ENCODE measurements at places on chromosomes 7 and 10. TPM values are rescaled to one million over a fixed set of nuclear protein-coding genes. Genes with fewer than 3 reads are reported as not detected.

Gene TMEM270
- total RNA-seq, result not detected

DNA sequence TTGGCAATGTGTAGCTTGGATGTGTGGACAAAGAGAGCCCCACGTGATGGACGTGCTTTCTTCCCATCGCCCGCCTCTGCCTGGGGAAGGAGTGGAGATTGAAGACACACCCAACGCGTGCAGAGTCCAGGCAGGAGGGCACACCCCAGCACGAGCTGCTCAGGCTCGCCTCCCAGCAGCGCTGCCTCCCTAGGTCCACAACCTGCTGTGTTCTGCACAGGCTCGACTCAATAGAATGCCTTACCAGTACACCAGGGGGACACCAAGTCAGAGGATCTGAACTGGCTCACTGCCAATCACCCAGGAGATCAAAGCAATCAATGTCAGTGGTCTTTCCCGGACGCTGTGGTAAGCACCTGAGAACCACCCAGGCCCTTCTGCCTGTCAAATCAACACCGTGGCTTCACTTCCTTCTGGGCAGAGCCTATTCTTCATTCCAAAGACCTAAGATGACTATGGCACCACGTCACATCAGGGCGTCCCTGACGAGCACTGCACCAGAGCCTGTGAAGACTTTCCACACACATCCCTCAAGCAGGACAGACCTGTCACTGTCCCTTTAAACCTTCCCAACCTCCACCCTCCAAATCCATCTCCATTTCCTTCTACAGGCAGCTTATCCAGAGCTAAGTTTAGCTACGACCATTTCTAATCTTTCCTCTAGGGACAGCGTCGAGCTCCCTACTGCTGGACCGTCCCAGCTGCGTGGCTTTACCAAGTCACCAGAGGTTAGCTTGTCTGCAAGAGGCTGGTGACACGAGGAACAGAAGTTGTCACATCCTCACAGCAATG, 72.3 kb downstream of the AMZ1 start:
- DNase-seq, result peak; percentile 59

- no peak for DNase-seq
These were observed 100.8 kb downstream of the DNAJB6 start for GRCh38 chr7:157437519-157438061.

GRCh38 chr10:31130406-31130805, 98.7 kb upstream of the ZNF438 start:
- DNase-seq, result no peak

DNA sequence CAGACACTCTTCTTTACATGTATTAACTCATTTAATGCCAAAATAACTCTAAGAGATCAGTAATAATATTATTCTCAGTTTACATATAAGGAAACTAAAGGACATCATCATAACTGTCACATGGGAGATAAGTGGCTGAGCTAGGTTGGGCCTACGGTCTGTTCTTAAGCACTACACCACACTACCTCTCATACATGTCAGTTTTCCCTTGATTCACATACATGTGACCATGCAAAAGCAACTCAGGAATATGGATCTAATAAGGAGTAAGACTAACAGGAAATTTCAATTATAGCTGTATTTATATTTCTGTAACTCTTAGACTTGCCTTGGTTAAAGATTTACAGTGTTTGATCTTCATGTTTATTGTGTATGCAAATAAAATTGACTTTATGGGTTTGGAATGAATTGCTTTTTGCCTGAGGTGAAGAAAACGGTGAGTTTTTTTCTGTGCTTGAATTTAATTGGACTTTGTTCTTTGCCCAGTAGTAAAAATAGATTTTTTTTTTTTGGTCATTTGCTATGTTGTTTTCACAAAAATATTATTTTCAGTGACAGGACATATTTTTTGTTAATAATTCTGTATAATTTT, 69.7 kb downstream of the CYP51A1 start:
- DNase-seq, result no peak

- no peak for DNase-seq
These were observed 258.1 kb upstream of the IGFBP3 start for GRCh38 chr7:46179061-46179610.

Gene ZSCAN21
- 7.1 TPM for total RNA-seq

DNA sequence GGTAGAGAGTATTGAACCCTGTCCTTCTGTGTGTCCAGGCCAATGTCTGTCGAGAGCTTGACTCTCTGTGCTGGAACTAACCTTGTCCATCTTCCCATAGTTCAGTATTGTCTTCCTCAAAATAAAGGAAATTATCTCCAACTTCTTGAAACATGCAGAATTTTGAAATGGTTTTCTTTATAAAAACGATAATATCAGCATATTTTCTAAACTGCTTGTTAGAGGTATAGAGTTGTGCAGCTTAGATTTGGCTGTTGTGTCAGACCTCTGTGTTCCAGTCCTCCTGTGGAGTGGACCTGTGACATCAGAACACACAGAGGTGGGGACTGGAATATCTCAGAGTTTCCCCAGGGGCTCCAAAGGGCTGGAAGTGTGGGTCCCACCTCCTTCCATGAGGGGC, 22.2 kb upstream of the AKR1E2 start:
- no peak for DNase-seq

Gene AGMO
- not detected for total RNA-seq

GRCh38 chr10:123221418-123221817, 67.2 kb downstream of the BUB3 start:
- DNase-seq, result no peak

Gene LANCL2
- total RNA-seq, result 9.0 TPM

DNA sequence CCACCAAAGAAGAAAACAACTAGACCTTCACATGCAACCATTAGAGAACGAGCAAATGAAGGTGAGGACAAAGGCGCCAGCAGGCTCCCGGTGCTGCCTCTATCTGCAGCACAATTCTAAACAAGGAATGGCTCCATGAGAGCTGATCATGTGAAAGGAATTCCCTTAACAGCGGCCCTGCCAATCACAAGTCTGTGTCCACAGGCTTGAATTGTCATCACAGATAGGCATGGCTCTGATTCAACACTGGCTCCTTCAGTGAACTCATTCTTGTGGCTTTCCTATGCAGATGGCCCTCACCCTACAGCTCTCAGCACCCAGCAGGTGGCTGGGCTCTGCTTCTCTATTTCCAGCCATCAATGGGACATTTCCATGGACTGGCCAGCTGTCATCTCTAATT, 36.2 kb downstream of the LAMB1 start:
- DNase-seq, result no peak

DNA sequence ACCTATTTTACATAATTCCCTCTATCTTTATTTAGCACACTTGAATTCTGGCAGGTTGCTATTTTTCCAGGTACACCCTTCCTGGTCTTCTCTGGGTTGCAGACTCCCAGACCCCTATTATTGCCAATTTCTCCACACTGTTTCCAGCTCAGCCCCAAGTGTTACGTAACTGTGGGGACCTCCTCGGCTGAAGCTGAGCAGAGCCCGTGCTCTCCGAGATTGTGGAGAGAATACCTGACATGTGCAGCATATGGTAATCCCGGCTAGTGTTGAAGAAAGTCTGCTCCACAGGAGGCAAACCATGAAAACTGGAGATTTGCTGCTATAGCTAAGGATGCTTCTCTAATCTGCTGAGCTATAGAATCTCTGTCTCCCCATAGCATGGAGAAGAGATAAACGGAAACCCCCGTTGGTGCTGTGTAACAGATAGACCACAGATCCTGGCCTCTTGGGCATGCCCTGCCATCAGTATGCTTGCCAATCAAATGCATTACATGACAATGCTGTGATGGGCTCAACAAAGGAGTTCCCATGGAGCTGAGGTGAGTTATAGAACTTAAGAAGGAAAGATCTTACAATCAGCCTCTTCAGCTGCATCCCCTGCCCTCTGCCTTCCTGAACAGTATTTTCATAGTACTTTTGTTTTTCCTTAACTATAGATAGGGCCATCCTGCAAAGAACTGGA, 144.6 kb upstream of the AOAH start:
- DNase-seq, result no peak

Data from right cardiac atrium (tissue), 5 donors.